Natural killer cell treated with Interleukin-12 subunit alpha and Interleukin-12 subunit beta and Interleukin-15 and Interleukin-18, amount 100 ng/mL, for 72 hours (primary cell): ENCODE measurements at places on chromosomes 7 and 10. TPM values are rescaled to one million over a fixed set of nuclear protein-coding genes. Genes with fewer than 3 reads are reported as not detected.

The PON1 gene
- not detected for total RNA-seq

DNA sequence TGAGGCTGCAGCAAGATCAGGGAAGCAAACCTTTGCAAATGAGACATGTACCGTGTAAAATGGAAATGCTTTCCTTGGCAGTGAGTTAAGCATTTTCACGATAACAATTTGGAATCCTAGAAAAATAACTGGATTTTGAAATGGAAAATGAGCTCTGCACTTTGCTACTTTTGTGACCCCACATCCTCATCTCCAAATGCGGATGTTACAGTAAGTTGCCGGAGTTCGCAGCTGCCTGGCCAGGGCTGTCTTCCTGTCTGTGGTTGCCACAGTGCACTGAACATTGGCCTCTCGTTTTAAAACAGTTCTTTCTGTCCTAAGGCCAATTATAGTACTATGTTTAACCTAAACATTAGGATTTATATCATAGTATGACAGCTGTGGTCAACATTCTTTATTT, 136.2 kb upstream of the FZD8 start:
- DNase-seq = no peak

The ACTL6B gene
- total RNA-seq = not detected

The HKDC1 gene
- not detected for total RNA-seq

DNA sequence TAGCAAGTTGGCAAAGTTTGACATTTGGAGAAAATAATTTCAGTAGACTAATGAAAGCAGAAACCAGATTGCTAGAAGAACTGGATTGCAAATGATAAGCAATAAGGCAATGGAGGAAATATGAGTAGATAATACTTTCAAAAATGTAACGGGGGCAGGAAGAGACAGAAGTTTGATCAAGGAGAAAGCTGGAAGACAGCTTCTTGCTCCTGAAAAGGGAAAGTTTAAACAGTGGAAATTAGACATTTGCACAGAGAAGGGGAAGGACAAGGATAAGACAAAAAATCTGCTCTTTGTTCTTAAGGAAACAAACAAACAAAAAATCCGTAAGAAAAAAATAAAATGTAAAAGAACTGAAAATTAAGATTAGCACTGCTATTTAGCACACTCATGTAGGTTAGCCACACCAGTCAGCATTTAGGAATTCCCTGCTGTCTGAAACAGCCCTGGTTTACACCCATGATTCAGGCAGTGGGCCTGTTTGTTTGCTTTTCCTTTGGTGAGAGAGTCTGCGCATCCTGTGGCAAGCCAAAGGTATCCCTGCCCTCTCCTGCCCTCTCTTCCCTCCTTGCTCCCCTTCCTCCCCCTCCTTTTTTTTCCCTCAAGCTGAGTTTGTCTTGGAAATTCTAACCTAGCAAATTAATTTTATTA, 104.3 kb upstream of the CAV2 start:
- DNase-seq = no peak

DNA sequence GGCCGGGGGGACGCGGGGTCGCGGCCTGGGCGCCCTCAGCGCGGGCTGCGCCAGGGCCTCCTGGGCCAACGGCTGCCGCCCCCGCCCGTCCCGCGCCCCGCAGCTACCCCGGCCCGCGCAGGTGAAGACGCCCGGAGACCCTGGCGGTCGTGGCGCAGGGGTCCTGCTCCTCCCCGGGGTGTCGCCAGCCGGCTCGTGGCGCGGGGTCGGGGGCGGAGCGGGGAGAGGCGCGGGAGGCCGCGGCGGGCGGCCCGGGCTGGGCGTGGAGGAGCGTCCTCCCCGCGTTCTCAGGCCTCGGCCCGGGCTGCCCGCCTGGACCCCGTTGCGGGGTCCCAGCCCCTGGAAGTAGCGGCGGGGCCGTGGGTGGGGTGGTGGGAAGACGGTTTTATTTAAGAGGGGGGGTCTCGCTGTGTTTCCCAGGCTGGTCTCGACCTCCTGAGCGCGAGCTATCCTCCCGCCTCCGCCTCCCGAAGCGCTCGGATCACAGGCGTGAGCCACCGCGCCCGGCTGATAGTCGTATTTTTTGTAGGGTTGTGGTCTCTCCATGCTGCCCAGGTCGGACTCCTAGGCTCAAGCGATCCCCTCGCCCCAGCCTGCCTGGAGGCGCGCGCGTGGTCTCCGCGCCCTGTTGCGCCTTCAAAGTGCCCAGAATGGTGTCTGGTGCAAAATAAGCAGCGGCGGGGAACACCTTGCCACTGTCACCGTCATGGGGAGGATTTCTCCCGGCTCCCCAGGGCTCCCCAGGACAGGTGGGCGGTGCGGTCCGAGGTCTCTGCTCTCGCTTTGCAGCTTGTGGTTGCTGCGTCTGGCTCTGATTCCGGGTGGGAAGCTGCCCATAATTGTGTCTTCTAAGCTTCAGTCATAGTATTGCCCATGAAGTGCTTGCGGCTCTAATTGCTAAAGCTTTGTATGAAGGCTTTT, 15.3 kb upstream of the SUN1 start:
- DNase-seq = peak; percentile 56

The C10orf67 gene
- not detected for total RNA-seq

GRCh38 chr10:14453593-14453992, 122.9 kb upstream of the FRMD4A start:
- no peak for DNase-seq

The SPAG6 gene
- total RNA-seq = 0.28 TPM

GRCh38 chr10:28761084-28761846, 83.9 kb downstream of the BAMBI start:
- DNase-seq = no peak

- no peak for DNase-seq
Observed at GRCh38 chr7:157053118-157053517, 42.7 kb upstream of the MNX1 start.

DNA sequence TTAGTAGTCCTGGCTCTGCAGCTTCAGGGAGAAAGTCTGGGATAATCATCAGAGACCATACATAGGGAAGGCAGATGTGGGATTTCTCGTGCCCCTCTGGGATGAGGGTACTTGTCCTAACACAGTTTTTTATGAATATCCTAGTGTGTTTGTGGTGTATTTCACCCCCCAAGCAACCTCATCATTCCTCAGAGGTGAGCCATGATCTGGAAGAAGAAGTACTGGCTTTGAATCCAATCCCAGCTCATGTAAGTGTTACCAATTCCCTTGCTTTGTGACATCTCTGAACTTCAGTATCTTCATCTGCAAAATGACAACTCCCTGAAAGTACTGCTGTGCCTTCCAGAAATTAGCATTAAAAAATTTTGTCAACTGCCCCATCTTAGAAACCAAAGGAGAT, 347.5 kb upstream of the ZMIZ1 start:
- no peak for DNase-seq

DNA sequence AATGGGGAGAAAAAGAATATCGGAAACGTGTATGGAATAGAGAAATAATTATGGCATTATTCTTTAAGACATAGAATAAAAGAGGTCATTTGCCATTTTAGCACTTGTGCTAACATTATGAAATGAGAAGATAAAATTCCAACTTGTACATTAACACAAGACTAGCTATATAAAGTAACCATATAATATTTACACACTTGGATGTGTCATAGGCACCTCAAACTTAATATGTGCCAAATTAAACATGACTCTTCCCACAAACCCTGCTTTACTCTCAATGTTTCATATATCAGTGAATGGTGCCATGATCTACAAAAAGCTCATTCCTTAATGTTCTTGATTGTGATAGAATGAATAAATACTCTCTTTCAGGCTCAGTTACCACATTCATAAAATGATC, 4.1 kb upstream of the MINDY3 start:
- no peak for DNase-seq

DNA sequence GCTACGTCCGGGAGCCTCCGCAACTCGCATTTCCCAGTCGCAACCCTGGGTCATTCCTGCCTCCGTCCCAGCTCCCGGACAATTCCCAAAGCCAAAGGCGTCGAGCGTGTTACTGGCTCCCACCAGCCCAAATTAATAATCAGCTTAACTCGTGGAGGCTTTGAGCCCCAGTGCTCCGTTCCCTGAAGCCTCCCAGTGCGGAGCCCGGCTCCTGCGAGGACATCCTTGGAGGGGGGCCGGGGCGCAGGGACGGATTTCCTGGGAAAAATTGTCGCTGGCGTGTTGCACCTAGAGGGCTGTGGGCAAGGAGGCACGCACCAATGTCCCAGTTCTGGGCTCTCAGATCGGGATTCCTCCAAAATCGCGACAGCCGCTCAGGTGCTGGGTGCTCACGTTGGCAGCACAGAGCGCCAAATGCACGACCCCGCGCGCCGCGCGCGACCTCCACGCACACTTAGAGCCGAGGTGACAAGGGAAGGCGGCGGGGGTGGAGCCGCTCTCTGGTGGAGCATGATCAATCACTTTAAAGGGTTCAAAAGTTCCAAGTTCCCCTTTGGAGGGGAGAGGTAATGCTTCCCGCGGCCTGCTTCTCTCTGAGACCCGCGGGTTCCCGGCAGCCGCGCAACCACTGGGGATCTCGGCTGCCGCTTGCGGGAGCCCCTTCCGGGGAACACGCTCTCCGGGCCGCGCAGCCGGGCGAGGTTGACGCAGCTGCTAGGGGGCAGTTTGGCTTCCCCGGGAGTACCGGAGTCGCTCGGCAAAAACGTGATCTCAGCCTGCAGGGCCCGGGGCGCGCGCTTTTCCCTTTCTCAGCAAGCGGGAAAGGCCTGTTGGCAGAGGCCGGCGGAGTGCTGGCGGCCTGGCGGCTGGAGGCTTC, 25.5 kb downstream of the SKIDA1 start:
- no peak for DNase-seq

The NEUROD6 gene
- not detected for total RNA-seq

DNA sequence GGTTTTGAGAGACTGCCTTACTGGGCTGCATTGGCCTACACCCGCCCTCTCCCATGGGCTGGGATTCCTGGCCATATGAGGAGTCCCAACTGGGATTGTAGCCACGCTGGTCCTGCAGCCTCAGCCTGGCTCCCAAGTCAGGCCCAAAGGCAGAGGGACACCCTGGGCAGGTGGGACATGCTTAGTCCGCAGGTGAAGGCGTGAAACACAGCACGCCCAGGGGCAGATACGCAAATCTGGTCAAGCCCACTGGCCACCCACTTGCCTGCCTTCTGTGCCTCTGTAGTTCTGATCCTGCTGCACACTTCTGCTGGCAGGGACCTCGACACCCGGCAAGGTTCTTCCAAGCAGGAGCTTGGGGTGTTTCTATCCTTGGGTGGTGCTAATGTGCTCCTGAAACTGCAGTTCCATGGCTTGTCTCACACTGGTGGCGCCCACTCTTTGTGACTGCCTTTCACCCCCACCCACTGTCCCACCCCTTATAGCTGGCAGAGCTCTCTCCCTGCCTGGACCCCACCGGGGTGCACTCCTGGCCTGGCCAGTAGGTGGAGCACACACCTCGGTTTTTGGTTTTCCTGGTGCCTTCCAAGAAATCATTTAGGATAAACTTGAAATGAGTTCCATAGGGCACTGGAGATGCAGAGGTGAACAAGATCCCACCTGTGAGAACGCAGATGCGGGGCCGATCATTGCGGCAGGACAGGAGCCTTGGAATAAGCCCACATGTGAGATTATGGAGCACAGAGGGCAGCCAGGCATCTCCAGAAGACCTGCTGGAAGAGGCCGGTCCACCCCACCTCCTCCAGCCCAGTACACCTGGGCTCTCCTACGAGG, 47.9 kb downstream of the MKI67 start:
- DNase-seq = no peak

The ANK3 gene
- 22.0 TPM for total RNA-seq

- DNase-seq = no peak
Observed at GRCh38 chr10:6669269-6669859, 89.3 kb upstream of the PRKCQ start.

DNA sequence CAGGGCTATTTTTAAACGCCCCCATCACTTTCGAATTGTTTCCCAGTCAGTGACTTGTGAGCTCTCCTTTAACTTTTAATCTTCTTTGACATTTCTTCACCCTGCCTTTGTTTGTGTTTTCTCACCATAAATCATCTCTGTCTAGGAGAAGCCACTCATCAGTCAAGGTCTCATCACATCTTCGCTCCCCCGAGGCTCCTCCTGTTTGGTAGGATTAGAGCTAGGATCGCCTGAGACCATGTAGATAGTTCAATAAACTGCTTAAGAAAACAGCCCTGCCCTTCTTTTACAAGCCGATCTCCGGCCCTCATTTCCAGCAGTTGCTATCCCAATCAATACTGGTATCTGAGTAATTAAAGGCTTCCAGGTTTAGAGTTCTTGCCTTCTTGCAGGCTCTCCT, 472.8 kb upstream of the ADARB2 start:
- no peak for DNase-seq

DNA sequence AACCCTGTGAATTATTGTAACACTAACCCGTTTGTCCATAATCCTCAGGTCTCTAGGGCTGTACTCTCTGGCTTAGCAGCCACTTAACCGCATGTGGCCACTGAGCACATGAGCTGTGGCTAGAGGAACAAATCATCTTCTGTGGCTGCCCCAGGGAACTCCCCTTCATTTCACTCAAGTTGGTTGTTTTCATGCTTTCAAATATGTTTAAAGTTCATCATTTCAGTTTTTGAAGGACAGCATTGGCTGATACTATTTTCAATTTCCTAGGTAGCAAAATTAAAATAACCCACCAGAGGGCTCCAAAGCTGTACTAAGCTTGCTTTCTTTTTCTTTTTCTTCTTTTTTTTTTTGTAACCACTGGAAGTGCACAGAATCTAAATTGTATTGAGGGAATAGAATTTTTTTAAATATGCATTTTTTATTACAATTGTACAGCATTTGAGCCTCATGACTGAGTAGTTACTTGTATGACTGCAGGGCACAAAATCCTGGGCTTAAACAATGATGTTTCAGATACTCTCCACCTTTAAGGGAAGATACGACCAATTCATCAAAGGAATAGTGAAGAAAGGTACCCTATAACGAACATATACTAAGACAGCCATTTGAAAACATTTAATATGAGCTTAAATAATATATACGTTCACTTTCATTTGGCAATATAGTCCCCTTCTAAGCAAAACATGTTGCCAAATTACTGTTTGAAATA, 38.6 kb downstream of the MRC1 start:
- DNase-seq = no peak

- no peak for DNase-seq
Observed at GRCh38 chr7:78530351-78530750, 731.8 kb downstream of the PHTF2 start.

- no peak for DNase-seq
Observed at GRCh38 chr10:114401195-114401791, 3.0 kb downstream of the AFAP1L2 start.

The GPR141 gene
- 1.2 TPM for total RNA-seq

- no peak for DNase-seq
Observed at GRCh38 chr7:131506597-131506996, 49.8 kb downstream of the PODXL start.

DNA sequence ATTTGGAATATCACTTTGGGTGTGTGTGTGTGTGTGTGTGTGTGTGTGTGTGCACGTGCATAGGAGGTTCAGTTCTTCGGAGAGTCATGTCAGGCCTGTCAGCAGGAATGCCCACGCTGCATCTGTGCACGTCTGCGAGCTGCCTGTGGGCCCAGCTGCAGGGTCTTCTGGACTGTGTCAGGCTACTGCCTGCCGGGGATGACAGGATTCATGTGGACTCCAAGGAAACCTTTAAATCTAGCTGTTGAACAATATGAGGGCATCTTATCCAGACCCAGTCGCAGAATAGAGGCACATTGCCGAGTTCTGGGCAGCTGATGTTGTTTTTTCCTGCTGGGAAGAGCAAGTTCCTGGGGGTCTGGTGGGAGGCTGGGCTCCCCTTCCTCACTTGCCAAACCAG, 19.0 kb downstream of the AQP1 start:
- DNase-seq = peak; percentile 28
